Cortex of kidney (tissue), 1 donor: ENCODE measurements at places on chromosomes 6 and 20.

DNA sequence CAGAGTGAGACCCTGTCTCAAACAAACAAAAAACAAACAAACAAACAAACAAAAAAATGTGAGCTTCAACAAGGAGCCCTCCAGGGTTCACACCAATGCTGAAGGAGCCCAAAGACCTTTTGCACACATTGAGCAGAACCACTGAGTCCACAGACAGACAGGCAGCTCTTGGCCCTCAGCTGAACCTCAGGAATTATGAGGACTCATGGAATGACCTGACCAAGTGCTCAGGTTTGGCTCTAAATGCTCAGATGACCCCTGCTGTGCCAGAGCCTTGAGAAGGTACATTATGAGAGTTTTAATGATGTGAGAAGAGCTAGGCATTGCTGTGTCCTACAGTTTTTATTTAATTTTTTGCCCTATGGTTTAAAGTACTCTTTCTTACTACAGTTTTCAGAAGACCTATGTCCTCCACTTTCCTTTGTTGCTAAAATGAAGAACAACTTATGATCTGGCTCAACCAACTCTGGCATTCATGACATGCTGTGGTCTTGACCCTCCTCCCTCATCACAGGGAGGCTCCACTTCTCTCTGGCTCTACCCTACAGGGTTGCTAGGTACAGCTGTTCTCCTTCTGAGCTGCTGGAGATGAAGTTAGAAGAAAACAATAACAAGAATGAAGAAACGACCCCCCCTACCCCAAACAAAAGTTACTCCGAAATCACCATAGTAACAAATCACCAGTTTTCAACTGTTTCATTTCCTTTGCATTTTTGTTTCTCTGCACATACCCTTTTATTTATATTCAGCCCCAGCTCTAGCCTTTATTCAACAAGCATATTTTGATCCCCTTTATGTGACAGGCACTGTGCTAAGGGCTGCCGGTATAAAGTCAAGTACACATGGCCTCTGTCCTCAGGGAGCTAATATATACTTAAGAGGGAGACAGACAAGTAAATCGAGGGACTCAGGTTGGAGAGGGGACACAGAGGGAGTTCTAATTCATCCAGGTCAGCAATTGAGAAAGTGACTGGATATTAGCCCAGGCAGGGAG is 128.7 kb upstream of the TRAF3IP2 start:
- no peak for DNase-seq

- DNase-seq = no peak
Measured at GRCh38 chr6:141024526-141024925, 1108.2 kb upstream of the GJE1 start.

GRCh38 chr20:50392138-50392866 is 117.9 kb upstream of the PTPN1 start:
- no peak for DNase-seq

GRCh38 chr6:3856576-3856975 is 7.4 kb downstream of the FAM50B start:
- DNase-seq = no peak

GRCh38 chr6:19312241-19312978 is 524.8 kb upstream of the ID4 start:
- no peak for DNase-seq

GRCh38 chr6:101146389-101146788 is 247.1 kb upstream of the GRIK2 start:
- no peak for DNase-seq

GRCh38 chr6:99446076-99446475 is 21.0 kb upstream of the PNISR start:
- no peak for DNase-seq

DNA sequence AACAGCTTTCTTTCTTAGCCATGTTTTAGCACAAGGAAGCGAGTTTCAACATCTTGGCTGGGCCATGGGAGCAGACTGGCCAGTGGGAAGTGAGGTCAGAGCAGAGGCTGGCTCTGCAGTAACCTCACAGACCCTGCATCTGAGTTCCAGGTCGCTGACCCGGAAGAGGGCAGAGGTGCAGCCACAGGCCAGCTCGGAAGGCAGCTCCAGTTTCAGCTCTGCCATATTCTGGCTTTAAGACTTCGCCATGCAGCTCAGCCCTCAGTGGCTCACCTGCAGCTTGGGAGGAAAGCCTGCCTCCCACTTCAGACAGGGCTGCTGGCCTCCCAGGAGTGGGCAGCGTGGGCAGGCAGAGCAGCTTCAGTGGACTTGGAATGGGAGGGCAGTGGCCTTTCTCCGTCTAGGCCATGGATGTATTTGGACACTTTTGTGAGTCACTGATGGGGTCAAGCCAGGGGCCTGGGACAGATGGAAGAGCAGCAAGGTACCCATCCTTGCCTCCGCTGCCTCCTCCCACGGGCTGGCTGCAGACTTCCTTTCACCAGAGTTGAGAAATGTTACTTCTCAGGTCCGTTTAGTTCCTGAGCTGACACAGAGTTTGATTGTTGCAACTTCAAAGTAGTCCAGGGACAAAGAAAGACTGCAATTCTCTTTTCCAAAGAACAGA is 18.5 kb downstream of the CST8 start:
- DNase-seq = no peak

DNA sequence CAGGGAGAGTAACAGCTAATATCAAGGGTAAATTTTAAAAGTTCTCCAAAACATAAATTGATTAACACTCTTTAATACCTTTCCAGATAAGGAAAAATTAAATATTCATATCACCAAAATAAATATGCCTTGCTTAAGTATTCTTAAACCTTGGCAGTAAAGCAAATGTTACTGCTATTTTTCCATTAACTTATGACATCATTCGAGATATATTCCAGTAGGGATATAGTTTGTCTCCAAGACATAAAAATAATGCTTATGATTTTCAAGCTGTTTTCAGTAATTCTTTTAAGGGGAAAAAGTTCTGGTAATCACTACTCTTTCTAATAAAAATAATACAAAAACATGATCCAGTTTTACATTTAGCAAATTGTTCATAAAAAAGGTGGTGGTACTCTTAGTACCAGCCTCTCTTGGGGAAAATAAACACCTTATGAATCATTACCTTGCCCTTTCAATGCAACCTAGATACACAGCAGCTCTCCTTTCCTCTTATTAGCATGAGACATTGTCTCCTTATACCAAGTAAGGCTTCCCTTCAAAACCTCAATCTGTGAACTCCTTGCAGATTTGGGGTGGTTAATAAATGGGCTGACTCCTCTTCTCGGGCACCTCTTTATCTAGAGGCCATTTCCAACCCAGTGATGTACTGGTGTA is 31.5 kb upstream of the LTV1 start:
- DNase-seq = no peak

DNA sequence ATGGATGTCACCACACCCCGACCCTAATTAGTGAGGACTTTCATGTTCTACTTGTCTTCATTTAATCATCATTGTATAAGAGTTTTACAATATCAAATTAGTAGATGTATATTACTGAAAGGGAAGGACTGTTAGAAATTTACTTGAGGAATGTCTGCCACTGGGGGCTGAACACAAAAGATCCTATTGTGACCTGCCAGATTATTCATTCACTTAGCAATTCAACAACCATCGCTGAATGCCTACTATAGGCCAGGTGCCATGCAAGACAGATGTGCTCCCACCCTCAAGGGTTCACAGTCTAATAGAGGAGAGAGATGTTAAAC is 8.0 kb upstream of the RBCK1 start:
- DNase-seq = no peak

DNA sequence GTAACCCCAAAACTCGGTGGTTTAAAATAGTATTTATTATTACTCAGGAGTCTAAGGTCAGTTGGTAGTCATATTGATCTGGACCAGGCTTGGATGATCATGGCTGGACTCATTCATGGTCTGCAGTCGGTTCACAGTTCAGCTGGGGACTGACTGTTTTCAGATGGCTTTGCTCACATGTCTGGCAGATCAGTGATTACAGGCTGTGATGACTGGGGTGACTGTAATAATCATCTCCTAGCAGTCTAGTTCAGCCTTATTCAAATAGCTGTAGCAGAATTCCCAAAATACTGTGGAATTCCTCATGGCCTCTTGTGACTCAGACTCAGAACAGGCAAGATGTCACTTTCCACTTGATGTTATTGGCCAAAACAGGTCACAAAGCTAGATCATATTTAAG is 16.4 kb upstream of the NT5DC1 start:
- DNase-seq = no peak

GRCh38 chr6:37727996-37728395 is 30.3 kb upstream of the MDGA1 start:
- no peak for DNase-seq

GRCh38 chr20:44166008-44166407 is 21.0 kb downstream of the JPH2 start:
- no peak for DNase-seq

DNA sequence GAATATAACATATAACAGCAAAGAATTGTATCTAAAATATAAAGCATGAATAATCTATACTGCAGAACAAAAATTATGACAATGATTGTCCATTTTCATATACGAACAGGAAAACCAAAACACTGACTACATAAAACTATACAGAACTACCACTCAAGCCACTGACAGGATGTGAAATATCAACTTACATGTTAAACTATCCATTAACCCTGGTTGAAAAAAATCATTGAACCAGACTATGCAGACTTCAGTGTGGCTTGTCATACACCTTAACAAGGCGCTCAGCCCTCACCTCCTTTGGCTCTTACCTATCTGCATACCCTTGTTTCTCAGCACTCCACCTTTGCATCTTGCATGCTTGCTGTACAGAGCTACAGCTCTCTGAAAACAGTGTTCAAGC is 34.9 kb downstream of the ASCC3 start:
- no peak for DNase-seq

DNA sequence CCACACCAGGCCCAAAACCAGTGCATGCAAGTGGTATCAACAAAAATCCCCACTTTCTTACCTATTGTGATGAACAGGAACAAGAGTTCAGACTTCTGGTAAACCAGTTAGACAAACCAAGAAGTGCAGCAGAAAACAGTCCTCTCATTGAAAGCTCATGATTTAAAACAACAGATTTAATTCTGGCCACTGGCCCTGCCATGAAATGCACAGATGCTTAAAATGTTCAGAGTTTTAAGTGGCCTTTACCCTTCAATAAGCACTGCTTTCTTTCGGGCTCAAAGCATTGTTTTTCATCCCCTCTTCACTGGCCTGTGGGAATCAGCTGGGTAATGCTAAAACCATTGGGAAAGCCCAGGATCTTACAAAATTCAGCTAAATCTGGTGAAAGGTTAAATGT is 102.4 kb upstream of the ISM1 start:
- DNase-seq = no peak

DNA sequence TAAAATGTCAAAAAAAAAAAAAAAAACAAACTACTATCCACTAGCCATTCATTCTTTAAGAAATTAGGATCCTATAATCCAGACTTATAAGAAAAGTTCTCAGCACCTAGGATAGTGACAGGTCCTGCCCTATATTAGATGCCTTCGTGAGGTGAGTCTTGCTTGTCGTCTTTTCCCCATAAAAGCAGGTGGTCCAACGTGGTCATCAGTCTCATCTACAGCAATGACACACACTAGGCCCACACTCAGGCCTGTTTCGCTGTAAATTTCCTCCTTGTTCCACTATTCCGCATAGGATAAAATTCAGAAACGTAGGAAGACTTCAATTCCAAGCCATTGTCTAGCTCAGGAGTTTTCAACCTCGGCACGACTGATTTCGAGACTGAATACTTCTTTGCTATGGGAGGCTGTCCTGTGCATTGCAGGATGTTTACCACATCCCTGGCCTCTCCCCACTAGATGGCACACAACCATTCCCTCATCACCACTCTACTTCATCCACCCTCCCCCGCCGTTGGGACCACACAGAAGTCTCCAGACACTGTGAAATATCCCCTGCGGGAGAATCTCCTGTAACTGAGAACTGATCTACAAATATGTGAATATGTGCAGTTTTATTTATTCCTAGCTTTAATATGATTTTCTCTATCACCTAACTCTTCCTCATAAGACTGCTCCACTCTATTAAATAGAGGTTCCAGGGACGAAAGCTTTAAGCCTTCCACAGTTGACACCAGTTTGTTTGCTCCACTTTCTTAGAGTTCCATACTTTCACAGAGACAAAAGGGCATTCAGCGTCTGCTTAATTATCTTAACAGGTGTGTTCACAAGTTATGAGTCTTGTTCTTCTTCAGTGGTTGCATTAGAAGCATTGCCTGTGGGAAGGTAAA is 346.3 kb downstream of the BMP2 start:
- no peak for DNase-seq

GRCh38 chr6:129402244-129402643 is 307.7 kb downstream of the ARHGAP18 start:
- no peak for DNase-seq

DNA sequence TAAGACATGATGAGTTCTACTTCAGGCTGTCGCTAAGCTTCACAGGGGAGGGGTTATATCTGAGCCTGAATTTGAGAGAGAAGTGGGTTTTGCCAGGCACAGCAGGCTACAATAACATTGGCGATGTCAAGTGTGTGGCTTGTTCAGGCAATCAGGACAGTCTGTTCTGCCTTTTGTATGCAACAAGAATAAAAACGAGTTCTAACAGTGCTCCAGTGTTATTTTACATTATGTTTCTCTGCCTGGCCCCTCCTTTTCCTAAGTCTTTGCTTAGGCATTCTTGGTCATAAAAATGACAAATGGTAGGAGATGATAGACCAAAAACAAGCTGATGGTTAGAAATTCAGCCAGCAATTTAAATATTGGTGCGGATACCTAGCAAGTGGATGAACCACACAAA is 26.8 kb downstream of the PAQR8 start:
- no peak for DNase-seq

DNA sequence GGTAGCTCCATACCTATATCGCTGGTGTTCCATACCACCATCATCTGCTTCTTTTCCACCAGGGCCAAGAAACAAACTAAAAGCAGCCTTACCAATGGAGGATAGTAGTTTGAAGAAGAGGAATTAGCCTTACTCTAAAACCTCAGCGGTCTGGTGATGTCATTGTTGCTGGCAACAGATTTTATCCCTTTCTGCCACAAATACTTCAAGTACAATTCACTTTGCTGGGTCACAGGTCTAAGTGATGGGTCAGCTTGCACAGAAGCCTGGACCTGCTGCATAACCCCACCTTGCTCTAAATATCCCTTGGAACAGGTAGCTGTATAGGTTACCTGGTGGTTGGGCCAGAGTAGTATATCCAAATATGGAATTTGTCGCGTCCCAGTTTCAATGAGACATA is 53.2 kb upstream of the THEMIS start:
- no peak for DNase-seq

DNA sequence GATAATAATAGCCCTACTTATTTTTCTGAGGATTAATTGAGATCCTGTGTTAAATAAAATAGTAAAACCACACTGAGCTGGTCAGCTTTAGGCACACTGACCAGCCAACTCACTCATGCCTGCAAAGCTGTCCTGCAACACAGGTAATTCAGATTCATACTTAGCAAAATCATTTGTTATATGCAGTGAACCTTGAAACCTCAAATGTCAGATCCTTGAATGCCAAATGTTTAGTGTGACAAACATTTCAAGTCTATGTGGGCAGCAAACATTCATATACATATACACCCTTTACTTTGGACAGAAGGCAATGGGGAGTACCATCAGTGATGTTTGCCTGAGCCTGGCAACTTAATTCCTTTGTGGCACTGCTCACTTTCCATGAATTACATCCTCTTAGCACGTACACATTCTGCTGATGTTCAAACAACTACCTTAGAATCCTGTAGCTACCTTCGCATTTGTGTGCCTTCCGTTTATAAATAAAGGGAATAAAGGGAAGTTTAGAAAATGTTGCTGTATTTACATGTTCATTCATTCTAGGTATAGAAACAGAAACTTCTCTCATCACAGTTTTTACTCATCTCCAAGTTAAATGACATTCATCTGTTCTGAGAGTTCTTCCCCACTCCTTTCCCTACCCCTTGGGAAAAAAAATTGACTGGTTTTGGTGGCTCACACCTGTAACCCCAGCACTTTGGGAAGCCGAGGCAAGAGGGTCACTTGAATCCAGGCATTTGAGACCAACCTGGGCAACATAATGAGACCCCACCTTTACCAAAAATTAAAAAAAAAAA is 140.8 kb downstream of the ZFAND3 start:
- no peak for DNase-seq
